ENCODE measurements at places on chromosomes 3 and 15. TPM values are rescaled to one million over a fixed set of nuclear protein-coding genes. Genes with fewer than 3 reads are reported as not detected.

The ANKRD34C gene
- not detected for total RNA-seq

The C3orf22 gene
- not detected for total RNA-seq

The TBC1D23 gene
- total RNA-seq: 12.0 TPM

The TEX55 gene
- total RNA-seq: not detected

The SSR3 gene
- 197 TPM for total RNA-seq

The DAZL gene
- total RNA-seq: not detected

The SPESP1 gene
- total RNA-seq: not detected

The TNFAIP8L3 gene
- total RNA-seq: 4.4 TPM

The ENTPD3 gene
- total RNA-seq: not detected

The RASL12 gene
- 0.19 TPM for total RNA-seq

The ILDR1 gene
- not detected for total RNA-seq

The RHOA gene
- total RNA-seq: 463 TPM

The SKOR1 gene
- 0.03 TPM for total RNA-seq

The CCDC9B gene
- 18.3 TPM for total RNA-seq

The C3orf80 gene
- 1.8 TPM for total RNA-seq

The EFHB gene
- total RNA-seq: 0.39 TPM

The ERICH6 gene
- total RNA-seq: 0.07 TPM

The P2RY12 gene
- total RNA-seq: not detected

The GPR160 gene
- total RNA-seq: 1.0 TPM

The HHLA2 gene
- total RNA-seq: 0.08 TPM

The RBPMS2 gene
- 8.4 TPM for total RNA-seq

The RFT1 gene
- 27.8 TPM for total RNA-seq

The TRPM1 gene
- total RNA-seq: not detected

The DNAH12 gene
- 0.12 TPM for total RNA-seq

The GPR15 gene
- not detected for total RNA-seq

The ITIH4 gene
- total RNA-seq: 0.84 TPM

The ADIPOQ gene
- total RNA-seq: not detected

The KCNAB1 gene
- total RNA-seq: not detected

The ZBBX gene
- not detected for total RNA-seq

The ADAMTS9 gene
- 0.55 TPM for total RNA-seq

The MYRIP gene
- total RNA-seq: not detected

The KLHDC8B gene
- total RNA-seq: 5.0 TPM

The ROBO2 gene
- total RNA-seq: not detected

The GNAT1 gene
- 0.09 TPM for total RNA-seq

The ZMYND10 gene
- 1.2 TPM for total RNA-seq

The GP9 gene
- not detected for total RNA-seq

The SYNM gene
- 35.6 TPM for total RNA-seq

The MB21D2 gene
- 6.7 TPM for total RNA-seq

The GOLGA6D gene
- not detected for total RNA-seq

The LRCH3 gene
- 17.3 TPM for total RNA-seq

The FRMD4B gene
- 1.4 TPM for total RNA-seq

The C2CD4A gene
- total RNA-seq: 0.02 TPM

The CCDC33 gene
- 7.6 TPM for total RNA-seq
